ENCODE measurements at places on chromosomes 16 and 17. TPM values are rescaled to one million over a fixed set of nuclear protein-coding genes. Genes with fewer than 3 reads are reported as not detected.

The SLC22A31 gene
- total RNA-seq = not detected

The BICDL2 gene
- total RNA-seq = not detected

The USP43 gene
- total RNA-seq = 0.49 TPM

The NR1D1 gene
- 1.7 TPM for total RNA-seq

The TAF15 gene
- 26.9 TPM for total RNA-seq

The KRT14 gene
- 0.04 TPM for total RNA-seq

The ADAMTS18 gene
- total RNA-seq = 0.71 TPM

The VEZF1 gene
- 39.9 TPM for total RNA-seq

The TBC1D3H gene
- total RNA-seq = not detected

The C17orf78 gene
- not detected for total RNA-seq

The MYH2 gene
- total RNA-seq = 42.5 TPM

The SLC5A11 gene
- 0.04 TPM for total RNA-seq

The HEATR9 gene
- not detected for total RNA-seq

The HASPIN gene
- total RNA-seq = 4.3 TPM

The NPEPPS gene
- total RNA-seq = 96.8 TPM

The PLEKHM1 gene
- 8.6 TPM for total RNA-seq

The CDH5 gene
- total RNA-seq = 50.9 TPM

The LRRC37A3 gene
- 4.5 TPM for total RNA-seq

The HCFC1R1 gene
- 77.9 TPM for total RNA-seq

The KRTAP1-1 gene
- total RNA-seq = not detected

The CNEP1R1 gene
- total RNA-seq = 18.4 TPM

The CRYM gene
- total RNA-seq = 0.13 TPM

The CYGB gene
- 12.8 TPM for total RNA-seq

Data from muscle of leg (tissue), 16 donors.